ENCODE measurements at places on chromosomes 1 and 21. TPM values are rescaled to one million over a fixed set of nuclear protein-coding genes. Genes with fewer than 3 reads are reported as not detected.

MAP1LC3C gene
- not detected for total RNA-seq

GSTM5 gene
- not detected for total RNA-seq

GJA9 gene
- total RNA-seq, result not detected

EFNA1 gene
- total RNA-seq, result not detected

ADORA3 gene
- total RNA-seq, result not detected

ZBTB8B gene
- total RNA-seq, result not detected

- no peak for DNase-seq
Observed at GRCh38 chr1:179516976-179517705, 58.6 kb downstream of the NPHS2 start.

- DNase-seq, result no peak
Observed at GRCh38 chr1:222043444-222044292, 301.8 kb upstream of the DUSP10 start.

GRCh38 chr1:246147524-246148461, 359.3 kb downstream of the SMYD3 start:
- DNase-seq, result no peak

DNA sequence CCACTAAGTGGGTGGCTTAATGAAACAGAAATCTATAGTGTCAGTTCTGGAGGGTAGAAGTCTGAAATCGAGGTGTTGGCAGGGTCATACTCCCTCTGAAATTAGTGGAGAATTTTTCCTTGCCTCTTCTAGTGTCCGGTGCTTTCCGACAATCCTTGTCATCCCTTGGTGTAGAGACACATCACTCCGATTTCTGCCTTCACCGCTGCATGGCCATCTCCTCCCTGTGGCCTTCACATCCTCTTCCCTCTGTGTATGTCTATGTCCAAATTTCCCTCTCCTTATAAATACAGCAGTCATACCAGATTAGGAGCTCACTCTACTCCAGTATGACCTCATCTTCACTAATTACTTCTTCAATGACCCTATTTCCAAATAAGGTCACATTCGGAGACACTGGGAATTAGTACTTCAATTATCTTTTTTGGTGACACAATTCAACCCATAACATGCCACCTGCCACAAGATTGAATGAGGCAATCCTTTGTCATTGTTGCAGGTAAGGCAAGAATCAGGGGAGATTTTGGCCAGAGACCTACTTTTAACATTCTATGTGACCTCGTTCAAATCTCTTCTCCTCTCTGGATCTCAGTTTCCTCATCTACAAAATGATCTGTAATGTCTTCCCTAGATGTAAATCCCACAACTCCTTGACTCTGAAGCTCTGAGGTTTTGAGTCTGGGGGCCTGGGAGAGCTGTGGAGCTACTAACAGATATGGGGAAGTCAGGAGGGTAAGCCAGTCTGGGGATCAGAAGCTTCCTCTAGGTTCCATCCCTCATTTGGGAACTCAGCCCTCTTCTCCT, 16.1 kb downstream of the NAV1 start:
- no peak for DNase-seq

- DNase-seq, result no peak
Observed at GRCh38 chr21:33634254-33634653, 7.3 kb downstream of the CRYZL1 start.

DNA sequence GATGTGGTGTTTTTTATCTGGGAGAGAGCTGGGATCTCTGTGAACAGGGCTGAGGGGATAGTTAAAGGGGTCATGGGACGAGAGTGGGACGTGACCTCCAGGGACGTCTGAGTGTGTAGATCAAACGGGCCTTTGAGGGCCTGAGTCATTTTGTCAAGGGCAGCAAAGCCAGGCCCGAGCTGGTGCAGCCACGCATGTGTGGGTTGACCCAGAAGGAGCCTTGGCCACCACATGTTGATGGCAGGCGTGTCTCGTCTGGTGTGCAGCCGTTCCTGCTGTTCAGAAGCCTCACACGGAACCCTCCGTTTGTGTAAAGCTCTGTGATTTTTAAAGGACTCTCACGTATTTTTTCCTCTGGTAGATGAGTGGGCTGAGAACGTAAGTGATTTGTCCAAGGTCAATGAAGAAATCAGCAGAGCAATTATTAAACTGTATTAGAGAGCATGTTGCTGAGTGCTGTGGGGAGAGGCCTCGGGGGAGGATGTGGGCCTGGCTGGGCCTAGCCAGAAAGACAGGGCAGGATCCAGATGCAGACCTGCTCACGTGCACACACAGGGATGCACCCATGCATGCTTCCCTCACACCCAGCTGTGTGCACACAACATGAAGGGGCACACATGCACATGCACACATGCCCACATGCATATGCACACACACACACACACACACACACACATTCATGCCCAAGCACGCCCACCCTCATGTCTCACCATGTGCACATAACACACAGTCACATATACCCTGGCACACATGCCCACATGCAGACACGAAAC, 89.8 kb downstream of the AJAP1 start:
- no peak for DNase-seq

DNA sequence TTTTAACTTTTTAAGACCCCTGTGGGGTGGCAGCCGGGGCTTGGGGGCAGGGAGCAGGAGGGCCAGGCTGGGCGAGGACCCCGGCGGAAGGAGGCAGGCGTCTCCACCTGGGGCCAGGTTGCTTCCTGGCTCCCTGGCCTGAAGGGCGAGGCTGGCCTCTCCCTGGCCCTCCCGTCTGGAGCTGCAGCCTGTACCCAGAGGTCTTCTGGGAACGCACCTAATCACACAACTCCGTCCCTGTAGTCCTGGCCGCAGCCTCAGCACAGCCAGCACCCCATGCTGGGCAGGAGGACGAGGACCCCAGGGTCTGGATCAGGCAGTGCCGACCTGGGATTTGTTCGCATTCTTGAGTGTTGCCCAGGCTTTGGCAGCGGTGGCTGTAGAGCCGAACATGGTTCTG, 14.1 kb upstream of the TTC34 start:
- DNase-seq, result no peak

GRCh38 chr1:34547046-34547674, 207.7 kb upstream of the GJB5 start:
- no peak for DNase-seq

GRCh38 chr1:81408419-81408818, 392.3 kb upstream of the ADGRL2 start:
- no peak for DNase-seq

DNA sequence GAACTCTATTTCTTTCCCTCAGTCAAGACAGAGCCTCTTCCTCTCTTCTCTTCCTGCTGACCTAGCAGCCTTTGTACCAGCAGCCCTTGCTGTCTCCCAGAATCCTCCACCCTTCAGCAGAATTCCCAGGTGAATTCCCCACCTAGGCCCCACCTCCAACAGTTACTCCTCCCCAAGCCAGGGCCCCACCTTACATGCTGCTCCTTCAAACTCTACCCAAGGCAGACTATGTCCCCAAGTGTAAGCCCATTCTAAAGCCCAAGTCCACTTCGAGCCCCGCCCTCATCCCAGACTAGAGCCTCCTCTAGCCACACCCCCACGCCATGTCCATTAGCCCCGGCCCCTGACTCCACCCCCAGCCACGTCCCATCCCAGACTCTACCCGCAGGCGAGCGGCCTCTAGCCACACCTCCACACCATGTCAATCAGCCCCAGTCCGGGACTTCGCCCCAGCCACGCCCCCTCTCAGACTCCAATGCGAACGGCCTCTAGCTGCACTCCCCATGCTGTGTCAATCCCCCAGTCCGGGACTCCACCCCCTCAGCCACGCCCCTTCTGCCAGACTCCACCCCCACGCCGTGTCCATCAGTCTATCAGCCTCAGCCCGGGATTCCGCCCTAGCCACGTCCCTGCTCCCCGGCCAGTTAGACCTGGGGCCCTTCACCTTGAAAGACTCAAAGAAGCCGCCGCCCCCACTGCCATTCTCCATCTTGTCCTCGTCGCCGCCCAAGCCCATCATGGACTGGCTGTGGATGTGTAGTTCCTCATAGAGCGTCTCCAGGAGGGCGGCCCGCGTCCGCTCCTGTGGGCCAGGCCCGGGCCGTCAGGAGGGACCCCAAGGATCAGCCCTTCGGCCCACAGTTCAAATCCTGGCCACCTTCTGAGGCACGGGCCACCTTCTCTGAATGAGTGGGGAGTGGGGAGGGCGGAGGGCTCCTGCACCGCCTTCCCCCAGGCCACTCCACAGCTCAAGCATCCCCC, 61.3 kb downstream of the RAP1GAP start:
- DNase-seq, result peak; percentile 83

DNA sequence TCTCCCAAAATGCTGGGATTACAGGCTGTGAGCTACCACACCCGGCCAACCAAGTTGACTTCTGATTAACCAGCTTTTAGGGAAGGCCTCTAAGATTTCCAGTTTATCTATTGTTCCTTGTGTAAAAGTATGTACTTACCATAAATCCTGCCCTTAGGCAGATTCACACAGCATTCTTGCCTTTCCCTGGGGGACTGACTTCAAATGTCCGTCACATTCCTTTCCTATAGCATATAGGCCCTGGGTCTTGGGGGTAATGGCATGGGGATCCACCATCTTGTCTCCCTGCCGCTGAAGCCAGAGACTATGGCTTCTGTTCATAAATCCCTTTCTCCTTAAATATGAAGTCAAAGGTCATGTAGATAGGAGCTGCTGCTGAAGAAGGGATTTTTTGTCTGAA, 872 bp upstream of the PINK1 start:
- no peak for DNase-seq

- no peak for DNase-seq
Observed at GRCh38 chr21:44542716-44543115, 2.7 kb upstream of the KRTAP10-1 start.

DNA sequence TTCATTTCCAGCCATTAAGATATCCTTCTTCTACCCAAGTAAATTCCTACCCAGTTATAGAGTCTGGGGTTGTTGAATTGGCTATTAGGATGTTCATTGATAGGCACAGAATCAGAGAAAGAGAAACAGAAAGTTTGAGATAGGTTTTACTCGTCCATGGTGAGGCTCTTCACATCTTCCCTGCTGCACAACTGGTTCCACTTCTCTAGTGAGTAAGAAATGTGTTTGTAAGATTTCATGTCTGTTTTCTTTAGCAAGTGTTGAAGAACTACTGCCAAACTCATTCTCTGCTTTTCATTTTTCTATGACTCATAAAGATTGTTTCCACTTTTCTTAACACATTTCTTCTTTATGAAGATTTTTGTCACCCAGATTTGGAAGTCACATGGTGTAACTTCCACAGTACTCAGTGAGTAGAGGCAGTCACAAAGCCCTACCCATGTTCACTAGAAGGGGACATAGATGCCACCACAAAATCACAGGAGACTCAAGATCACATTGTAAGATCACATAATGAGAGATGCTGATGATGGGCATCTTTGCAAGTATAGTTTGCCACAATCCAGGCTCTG, 152.3 kb downstream of the SNX7 start:
- DNase-seq, result no peak

- no peak for DNase-seq
Observed at GRCh38 chr1:203273869-203274602, 31.3 kb upstream of the BTG2 start.

DNA sequence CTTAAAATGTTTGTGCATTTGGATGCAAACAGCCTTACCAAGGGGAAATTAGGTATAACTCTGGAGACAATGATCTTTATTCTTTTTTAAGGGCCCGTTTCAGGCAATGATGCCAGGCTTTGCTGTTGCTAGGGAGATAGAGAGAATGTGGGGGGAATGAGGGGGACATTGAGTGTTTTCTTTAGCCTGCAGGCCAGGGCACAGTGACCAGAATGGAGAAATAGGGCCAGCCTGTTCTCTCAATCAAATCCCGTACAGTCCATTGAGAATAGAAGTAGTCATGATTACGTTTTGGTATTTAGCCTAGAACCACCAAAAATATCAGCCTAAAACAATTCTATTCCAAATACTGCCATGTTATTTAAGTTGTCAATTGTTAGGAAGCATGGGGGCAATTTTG, 49.0 kb downstream of the RGS7 start:
- DNase-seq, result no peak

GRCh38 chr1:184506481-184506880, 119.7 kb downstream of the C1orf21 start:
- DNase-seq, result no peak

- no peak for DNase-seq
Observed at GRCh38 chr1:2526824-2527555, 594 bp upstream of the PANK4 start.

- no peak for DNase-seq
Observed at GRCh38 chr1:156262461-156263287, 14.8 kb upstream of the PAQR6 start.

- peak; percentile 60 for DNase-seq
Observed at GRCh38 chr1:94247138-94248094, 10.0 kb upstream of the ARHGAP29 start.

GRCh38 chr1:183609313-183609712, 19.1 kb upstream of the NCF2 start:
- no peak for DNase-seq

- no peak for DNase-seq
Observed at GRCh38 chr1:194300340-194300739, 1113.9 kb upstream of the B3GALT2 start.

All from natural killer cell treated with Interleukin-12 subunit alpha and Interleukin-12 subunit beta and Interleukin-15 and Interleukin-18, amount 100 ng/mL, for 72 hours (primary cell).